ENCODE measurements at places on chromosomes 16 and 17. TPM values are rescaled to one million over a fixed set of nuclear protein-coding genes. Genes with fewer than 3 reads are reported as not detected.

Gene DHX8
- 42.5 TPM for total RNA-seq

Gene GAN
- 15.1 TPM for total RNA-seq

Gene CLDN7
- total RNA-seq: 13.7 TPM

Gene KCNJ12
- 0.02 TPM for total RNA-seq

Gene OTOP2
- 0.27 TPM for total RNA-seq

Gene CNP
- total RNA-seq: 49.4 TPM

Gene C17orf50
- total RNA-seq: not detected

Gene TEX14
- total RNA-seq: 0.09 TPM

Gene ODAD4
- 0.11 TPM for total RNA-seq

Gene CFAP97D1
- total RNA-seq: not detected

Gene CRISPLD2
- total RNA-seq: 0.22 TPM

Gene MYH2
- not detected for total RNA-seq

Gene ZFP3
- total RNA-seq: 0.04 TPM

Gene CA10
- not detected for total RNA-seq

Gene PHOSPHO1
- total RNA-seq: not detected

Gene NPIPB6
- total RNA-seq: 1.5 TPM

Gene PIK3R6
- total RNA-seq: not detected

Gene C16orf92
- not detected for total RNA-seq

Gene GLP2R
- not detected for total RNA-seq

Gene ZP2
- total RNA-seq: not detected

Gene CBX4
- 50.5 TPM for total RNA-seq

Gene KCNH4
- 1.8 TPM for total RNA-seq

Gene RHBDF1
- 6.9 TPM for total RNA-seq

Gene KRT13
- not detected for total RNA-seq

Gene KRTAP3-1
- not detected for total RNA-seq

Gene CACNA1G
- not detected for total RNA-seq

Gene PRR11
- total RNA-seq: 41.5 TPM

Gene ACSM5
- total RNA-seq: not detected

Gene PIK3R5
- 0.78 TPM for total RNA-seq
